ENCODE measurements at places on chromosomes 13 and 19.

- no peak for DNase-seq
Observed at GRCh38 chr19:12272980-12273901, 21.4 kb downstream of the ZNF44 start.

DNA sequence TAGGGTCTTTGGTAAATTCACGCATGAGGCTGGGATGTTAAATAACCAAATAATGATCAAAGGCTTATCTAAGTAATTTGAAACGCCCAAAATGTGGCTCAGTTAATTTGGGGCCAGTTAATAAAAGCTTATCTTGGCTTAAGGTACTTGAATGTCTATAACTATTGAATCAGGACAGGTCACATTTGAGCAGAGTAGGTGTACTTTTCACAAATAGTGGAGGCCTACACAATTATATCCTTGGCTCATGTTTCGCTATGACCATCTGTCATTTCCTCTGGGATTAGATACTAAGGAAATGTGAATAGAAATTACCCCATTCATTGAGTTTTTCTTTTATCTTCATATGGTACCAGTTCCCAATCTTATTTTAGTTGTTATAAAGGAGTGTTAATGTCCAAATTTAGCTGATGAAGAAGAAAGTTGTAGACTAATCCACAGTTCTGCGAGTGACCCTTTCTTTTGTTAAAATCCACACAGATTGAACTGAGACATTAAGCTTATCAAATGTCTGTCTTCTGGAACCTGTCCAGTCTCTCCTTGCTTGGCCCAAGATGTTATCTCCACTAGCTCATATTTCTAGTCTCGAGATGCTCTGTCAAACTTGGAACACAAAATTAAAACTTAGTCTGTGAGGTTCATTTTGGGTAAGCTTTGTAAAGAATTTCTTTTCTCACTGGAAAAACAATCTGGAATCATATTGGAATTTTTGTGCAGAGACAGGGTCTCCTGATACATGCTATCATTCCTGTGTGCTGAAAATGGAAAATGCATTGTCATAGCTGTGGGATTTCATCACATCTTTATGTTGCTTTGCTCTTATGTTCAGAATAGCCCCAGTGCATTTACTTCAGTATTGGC lies 31.0 kb downstream of the SLAIN1 start:
- DNase-seq: no peak

- DNase-seq: peak; percentile 4
Observed at GRCh38 chr13:51397262-51397941, 55.4 kb downstream of the INTS6 start.

DNA sequence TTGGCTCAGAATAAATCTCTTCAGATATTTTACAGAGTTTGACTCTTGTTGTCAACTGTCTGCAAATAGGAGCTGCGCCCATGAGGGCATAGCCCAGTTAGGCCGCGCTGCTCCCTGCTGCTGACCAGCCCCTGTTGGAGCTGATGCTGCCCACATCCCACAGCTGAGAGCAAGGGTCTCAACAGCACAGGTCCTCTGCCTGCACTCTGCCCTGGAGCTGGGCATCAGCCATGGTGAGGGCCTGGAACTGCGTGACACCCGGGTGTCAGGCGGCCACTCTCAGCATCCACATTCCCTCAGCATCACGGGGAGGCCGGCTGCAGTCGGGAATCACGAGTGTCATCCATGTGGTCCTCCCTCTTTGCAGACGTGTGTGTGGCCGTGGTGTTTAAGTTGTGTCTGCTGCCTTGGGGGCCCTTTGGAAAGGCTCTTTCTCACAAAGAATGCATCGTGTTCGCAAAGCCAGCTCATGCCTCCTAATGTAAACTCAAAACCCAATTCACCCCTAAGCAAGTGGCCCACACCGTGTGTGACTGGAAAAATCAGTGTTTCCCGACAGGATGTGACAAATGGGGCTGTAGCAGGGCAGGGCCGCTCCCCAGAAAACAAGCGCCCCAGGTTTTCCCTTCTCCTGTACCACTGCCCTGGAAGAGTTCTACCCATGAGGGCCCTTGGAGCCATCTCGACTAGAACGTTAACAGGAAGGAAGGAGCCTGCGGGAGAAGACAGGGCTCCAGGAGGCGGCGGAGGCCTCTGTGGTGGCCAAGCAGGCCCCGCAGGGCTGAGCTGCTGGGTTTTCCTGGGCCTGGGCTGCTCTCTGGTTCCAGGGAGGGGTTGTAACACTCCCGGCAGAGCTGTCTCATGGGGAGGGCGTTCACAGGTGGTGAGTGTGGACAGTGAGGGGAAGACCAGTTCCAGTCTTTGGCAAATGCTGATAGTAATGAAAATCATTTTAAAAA lies 20.3 kb downstream of the ATP11A start:
- no peak for DNase-seq

DNA sequence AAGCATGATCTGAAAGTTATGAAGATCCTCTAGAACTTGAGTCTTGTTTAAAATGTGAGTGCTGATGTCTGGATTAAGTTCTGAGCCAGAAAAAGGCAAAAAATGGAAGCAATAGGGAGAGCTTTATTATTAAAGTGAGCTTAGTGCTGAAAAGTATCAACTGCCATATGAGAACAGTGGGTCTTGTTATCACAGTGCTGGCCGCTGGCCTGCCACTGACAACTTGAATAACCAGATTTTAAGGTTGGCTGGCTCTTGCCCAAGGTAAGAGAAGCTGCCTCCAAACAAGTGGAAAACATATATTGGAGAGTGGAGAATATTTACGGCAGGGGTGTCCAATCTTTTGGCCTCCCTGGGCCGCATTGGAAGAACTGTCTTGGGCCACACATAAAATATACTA lies 33.9 kb downstream of the NUFIP1 start:
- DNase-seq: no peak

GRCh38 chr13:20131057-20131832 lies 29.6 kb downstream of the GJA3 start:
- DNase-seq: no peak

DNA sequence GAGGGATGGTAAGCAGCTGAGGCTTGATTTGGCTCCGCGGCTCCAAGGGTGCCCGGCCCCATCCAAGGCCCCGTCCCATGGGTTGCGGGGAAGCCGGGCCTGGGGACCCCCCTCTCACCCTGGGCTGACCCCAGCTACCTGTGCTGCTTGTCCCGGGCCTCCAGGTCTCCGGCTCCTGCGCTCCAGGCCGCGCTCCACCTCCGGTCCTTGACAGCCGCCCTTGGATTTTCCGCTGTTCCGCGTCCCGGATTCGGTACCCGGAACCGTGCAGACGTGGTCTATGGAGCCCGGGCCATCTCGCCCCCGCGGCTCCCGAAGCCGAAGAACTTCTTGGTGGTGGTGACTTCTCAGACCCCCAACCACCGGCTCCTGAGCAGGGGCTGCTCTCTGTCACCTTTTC lies 48.3 kb upstream of the C1QTNF9B start:
- DNase-seq: no peak

GRCh38 chr13:113833111-113833830 lies 30.6 kb downstream of the GAS6 start:
- DNase-seq: no peak

DNA sequence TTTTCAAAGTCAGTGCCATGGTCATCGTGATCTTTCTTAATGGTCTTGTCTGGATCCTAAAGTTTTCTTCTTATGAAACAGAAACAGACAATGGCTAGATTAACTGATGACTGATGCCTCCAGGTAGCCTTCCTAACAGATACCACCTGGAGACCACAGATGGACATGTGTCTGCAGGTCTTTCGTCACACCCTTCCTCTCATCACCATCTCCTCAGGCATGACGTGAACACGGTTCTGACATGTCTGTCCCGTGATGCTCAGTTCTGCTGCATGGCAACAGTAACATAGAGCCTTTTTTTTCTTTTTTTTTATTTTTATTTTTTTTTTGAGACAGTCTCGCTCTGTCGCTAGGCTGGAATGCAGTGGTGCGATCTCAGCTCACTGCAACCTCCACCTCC lies 13.1 kb upstream of the LAMP1 start:
- no peak for DNase-seq

- DNase-seq: no peak
Observed at GRCh38 chr13:34553376-34553775, 388.7 kb upstream of the NBEA start.

- DNase-seq: peak; percentile 18
Observed at GRCh38 chr13:106484537-106485193, 50.8 kb downstream of the EFNB2 start.

GRCh38 chr19:42175952-42176648 lies 41.4 kb downstream of the DEDD2 start:
- no peak for DNase-seq

GRCh38 chr19:6803036-6803404 lies 30.5 kb downstream of the VAV1 start:
- peak; percentile 69 for DNase-seq

GRCh38 chr19:7916103-7916954 lies 1.7 kb downstream of the TGFBR3L start:
- DNase-seq: peak; percentile 77

DNA sequence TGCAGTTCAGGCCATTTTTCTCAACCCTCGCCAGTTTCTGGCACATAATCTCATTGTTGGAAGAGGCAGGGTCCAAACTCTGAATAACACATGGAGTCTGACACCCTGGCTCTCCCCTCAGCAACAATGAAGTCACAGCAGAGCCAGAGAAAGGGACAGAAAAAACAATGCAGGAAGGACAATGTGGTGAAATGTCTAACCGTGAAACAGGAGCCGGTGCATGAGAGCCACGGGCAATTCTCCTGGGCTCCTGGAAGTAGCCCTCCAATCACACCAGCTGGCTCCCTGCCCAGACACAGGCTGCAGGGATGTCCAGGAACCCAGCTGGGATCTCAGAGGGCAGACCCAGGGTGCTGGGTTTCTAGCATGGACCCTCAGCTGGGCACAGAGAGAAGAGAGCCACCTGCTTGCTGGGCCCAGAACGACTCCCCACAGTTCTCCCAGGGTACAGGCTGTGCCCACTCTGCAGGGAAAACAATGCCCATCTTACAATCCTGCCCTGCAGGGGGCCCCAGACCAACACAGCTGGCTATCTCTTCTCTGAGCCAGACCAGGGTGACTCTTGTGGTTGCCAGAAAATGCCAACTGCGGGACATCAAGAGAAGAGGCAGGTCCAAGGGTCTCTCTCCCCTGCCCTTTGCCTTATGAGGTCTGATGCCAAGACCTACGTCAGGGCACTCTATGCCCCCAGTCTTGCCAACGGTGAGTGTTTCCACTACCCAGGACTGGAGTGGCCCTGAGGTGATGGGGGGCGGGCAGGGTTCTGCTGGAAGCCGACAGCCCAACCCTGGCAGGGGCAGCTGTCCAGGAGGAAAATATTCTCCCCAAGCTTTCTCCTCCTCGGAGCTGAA lies 64.5 kb downstream of the CEBPG start:
- DNase-seq: peak; percentile 4

DNA sequence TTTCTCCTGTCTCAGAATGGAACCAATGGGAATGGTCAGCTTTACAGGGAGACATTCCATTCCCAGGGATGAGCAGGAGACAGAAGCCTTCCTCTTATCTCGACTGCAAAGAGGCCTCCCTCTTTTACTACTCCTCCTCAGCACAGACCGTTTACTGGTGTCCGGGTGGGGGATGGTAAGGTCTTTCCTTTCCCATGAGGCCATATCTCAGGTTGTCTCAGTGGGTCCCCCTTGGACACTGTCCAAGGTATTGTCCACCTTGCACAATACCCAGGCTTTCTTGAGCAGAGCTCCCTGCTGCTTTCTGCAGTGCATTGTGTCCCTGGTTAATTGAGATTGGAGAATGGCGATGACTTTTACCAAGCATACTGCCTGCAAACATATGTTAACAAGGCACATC lies 7.5 kb upstream of the ZNF808 start:
- no peak for DNase-seq

- peak; percentile 58 for DNase-seq
Observed at GRCh38 chr19:12880551-12881171, 588 bp downstream of the DNASE2 start.

- DNase-seq: no peak
Observed at GRCh38 chr13:66940113-66940512, 290.0 kb downstream of the PCDH9 start.

DNA sequence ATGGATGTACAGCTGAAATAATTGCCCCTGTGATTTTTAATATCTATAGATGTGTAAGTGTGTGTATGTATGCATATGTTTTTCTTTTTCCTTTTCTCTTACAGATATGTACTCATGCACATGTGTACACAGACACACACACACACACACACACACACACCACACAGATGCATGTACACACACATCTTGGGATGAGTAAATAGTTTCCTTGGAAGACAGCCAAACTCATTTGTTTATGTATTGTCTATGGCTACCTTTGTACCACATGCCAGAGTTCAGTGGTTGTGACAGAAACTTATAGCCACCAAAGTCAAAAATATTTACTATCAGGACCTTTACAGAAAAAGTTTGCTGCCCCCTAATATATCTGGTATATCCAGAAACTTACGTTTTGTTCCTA lies 192.6 kb downstream of the MAB21L1 start:
- DNase-seq: no peak

DNA sequence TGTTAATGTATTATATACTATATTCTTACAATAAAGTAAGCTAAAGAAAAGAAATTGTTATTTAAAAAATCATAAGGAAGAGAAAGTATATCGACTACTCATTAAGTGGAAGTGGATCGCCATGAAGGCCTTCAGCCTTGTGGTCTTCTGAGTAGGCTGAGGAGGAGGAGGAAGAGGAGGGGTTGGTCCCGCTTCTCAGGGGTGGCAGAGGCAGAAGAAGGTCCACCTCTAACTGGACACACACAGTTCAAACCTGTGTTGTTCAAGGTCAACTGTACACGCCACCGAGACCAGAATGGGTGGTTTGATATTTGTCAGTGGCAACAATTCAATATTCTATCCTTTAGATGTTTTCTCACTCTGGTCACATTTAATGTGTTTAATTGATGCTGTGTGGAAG lies 67.2 kb downstream of the ALOX5AP start:
- DNase-seq: peak; percentile 37

DNA sequence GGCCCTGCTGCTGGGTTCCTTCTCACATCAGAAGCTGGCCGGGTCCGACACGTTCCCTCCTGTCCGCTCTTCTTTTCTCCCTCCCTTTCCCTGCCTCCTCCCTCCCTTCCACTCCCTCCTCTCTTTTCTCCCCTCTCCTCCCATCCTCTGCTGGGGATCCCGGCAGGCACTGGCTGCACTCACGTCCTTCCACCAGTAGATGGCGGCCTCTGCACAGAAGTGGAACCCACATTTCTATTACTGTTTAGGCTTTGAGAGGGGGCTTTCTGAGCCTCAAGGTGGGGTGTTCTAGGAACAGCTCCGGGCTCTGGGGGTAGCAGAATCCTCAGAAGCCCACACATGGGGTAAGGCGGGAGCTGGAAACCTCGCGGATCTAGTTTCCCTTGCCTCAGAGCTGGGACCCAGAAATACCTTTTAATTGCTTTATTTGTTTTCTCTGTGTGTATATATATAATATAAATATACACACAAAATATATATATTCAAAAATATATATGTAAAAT lies 294.2 kb downstream of the ZNF536 start:
- DNase-seq: peak; percentile 66

- no peak for DNase-seq
Observed at GRCh38 chr19:56601375-56601774, 6.3 kb downstream of the ZNF71 start.

DNA sequence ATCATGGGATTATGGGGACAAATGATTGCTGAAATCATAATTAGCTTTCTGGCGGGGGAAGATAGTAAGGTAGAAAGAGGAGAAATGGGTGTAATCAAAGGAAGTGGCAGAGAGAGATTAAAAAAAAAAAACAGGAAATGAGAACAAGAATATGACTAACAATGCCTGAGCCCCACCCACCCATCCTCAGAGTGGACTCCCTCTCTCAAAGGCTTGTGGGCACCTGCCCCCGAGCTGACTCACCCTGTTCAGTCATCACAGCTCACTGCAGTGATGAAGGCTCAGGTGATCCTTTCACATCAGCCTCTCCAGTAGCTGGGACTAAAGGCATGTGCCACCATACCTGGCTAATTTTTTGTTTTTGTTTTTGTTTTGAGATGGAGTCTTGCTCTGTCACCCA lies 26.4 kb upstream of the TPT1 start:
- peak; percentile 91 for DNase-seq

All from suppressor macrophage (primary cell).